Naive thymus-derived CD8-positive, alpha-beta T cell (primary cell): ENCODE measurements at places on chromosomes 12 and 14.

DNA sequence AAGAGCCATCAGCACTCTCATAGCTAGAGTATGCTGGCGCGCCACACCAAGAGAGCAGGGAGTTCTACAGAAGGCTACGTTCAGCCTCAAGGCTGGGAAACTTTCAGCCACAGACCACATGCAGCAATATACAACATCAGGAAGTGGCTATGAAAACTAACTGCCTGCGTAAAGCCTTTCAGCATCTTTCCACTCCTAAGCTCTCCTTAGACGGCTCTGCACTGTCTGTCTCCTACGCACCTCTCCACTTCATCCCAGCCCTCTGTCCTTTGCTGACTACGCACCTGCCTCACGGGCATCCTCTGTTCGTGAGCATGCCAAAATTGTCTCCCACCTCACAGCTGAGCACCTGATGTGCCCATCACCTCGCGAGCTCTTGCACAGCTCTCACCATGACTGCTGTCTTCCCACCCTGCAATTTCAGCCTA lies 9.7 kb downstream of the MPHOSPH9 start:
- DNase-seq, result peak; percentile 55

DNA sequence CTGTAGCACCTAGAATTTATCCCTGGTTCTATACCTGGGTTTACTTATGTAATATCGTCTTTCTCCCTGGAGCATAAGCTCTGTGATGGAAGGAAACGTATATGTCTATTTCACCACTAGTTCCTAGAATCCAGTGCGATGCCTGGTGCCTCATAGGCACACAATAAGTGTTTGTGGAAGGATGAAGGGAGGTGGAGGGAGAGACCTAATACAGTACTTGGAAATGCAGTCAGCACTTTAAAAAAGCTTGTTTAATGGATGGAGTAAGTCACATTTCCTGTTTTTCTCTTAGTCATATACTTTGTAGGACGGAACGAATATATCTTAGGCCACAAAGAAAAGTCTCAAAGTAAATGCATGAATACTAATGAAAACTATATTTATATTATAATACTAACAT lies 186.5 kb upstream of the HMGA2 start:
- DNase-seq, result no peak

GRCh38 chr12:118870551-118870950 lies 110.8 kb upstream of the SRRM4 start:
- no peak for DNase-seq

DNA sequence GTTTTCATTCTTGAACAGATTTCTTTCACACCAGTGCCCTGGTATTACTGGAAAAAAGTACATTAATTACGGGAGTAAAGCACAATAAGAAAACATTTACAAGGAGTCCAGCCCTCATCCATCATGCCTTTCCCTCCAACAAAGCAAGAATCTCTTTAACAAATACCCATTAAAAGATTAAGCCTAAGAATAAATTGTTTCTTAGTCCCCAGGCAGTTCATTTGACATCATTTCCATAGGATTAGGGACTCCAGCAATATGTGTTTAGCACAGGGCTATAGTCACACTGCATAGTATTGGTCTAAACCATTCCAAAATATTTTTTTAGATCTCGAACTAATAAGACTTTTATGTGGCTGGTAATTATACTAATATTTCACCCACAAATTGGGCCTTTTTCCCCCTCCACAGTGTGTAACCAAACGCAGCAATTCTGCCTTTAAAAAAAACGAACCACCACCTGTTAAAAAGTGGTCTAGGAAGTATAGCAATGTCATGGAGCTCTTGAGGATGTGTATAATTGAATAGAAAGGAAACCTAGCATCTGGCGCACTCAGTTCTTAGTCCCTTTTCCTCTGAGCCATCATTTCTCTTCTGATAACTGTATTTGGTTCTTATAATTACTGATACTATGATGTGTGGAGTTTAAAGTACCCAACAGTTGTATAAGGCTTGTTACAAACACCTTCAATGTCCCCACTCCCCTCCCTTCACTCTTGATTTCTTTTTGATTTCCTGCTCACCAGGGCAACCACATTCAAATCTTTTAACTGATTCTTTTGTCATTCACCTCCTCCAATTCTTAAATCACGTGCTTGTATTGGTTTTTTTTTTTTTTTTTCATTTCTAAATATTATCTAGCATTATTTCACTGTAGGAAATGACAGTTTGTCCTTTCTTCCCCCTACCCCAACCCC lies 138.7 kb downstream of the ETV6 start:
- no peak for DNase-seq

GRCh38 chr12:18578191-18578590 lies 159.6 kb downstream of the PLCZ1 start:
- DNase-seq, result no peak

- DNase-seq, result no peak
Observed at GRCh38 chr14:65192686-65193085, 90.4 kb upstream of the MAX start.

GRCh38 chr14:58072288-58073071 lies 79.5 kb downstream of the ARMH4 start:
- peak; percentile 19 for DNase-seq

DNA sequence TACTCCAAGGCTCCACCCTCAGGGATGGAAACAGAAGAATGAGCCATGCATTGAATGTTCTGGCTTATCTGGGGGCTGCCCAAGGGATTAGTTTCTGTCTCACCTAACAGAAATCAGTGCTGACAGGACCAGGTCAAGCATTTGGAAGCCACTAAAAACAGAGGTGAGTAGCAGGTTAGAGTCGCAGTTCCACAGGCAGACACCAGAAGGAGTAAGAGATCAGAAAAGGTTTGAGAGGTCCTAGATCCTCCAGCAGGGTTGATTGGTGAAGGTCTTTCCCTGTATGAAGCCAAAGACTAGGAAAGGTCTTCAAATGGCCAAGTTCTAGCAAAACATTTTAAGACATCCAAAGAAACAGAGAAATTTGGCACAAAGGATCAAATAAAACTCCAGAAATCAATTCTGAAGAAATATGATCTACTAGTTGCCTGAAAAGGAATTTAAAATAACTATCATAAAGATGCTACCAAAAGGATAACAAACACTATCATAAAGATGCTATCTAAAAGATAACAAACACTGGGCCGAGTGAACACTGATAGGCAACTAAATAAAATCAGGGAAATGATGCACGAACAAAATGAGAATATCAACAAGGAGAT lies 19.5 kb upstream of the TTC9 start:
- DNase-seq, result peak; percentile 40

- no peak for DNase-seq
Observed at GRCh38 chr14:20684662-20685456, 499 bp downstream of the RNASE4 start.

GRCh38 chr12:100453951-100454350 lies 19.7 kb upstream of the NR1H4 start:
- no peak for DNase-seq

DNA sequence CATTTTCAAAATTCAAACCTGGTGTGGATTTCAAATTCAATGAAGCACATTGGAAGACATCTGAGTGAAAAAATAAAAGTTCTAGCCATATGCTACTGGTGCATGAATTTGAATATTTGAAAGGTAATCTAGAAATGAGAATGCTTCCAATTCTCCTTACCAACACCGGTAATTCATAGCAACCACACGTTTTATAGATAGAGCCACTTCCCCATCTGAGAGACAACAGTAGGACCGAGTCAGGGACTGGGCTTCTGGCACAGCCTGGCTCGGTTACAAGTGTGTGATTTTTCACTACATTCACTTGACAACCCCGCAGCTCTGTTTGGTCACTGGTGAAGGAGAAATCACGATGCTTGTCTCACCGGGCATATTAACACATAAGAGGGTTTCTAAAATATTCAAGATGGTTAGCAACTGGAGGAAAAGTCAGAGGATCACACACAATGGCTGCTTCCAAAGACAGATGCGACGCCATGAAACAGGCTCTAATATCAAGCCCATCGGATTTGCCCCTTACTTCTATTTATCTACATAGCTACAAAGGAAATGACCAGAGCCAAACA lies 86.5 kb upstream of the FOXN3 start:
- no peak for DNase-seq

DNA sequence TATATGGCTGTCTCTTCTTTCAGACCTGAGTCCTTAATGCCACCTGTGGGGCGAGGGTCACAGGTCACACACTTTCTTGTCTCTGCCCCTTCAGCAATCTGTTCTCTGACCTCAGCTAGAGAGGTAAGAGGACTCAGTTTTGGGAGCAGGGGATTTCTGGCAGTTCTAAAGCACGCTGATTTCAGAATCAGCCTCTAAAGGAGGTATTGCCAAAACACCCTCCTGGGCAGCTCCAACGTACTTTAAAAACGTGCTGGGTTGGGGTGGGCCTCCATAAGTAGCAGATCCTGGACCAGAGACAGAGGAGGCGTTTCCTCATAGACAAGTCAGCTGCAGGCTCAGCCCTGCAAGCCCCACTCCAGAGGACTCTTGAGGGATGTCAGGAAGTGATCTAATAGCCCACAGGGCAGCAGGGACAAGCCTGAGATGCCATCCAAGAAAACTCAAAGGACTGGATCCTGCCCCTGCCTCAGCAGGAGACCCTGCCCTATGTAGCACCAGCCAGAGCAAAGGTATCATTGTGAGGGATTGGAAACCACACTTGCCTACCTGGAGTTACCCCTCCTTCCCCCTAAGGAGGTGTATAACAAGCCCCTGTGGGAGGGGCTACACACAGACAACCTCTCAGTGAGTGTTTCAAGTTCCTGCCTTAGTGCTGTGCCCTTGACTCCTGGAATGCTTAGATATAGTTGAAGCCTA lies 8.5 kb downstream of the CTDSP2 start:
- peak; percentile 33 for DNase-seq

- no peak for DNase-seq
Observed at GRCh38 chr12:52618216-52618615, at the start of gene KRT73. Gene KRT73 (minus strand): TSS chr12:52618559. CDS start chr12:52618524, 35 bp downstream.

GRCh38 chr14:85195872-85196477 lies 334.0 kb upstream of the FLRT2 start:
- DNase-seq, result no peak

GRCh38 chr12:45944771-45945170 lies 45.6 kb downstream of the SCAF11 start:
- no peak for DNase-seq

DNA sequence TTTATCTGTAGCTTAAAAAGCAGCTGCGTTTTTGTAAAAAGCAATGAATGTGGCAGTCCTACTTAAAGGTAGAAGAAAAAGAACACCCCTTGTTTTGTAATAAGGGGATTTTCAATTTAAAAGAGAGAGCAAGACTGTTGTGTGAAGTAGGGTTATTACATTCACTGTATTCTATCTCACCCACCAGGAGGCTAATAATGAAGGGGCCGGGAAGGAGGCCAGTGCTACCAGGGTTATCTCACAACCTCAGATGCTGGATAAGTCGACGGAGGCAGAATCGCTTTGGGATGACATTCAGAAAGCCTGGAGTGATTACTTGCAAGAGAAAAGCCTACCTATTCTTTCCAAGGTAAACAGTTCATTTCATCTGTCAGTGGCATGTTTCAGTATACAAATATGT lies 97.7 kb downstream of the RMST start:
- DNase-seq, result no peak

DNA sequence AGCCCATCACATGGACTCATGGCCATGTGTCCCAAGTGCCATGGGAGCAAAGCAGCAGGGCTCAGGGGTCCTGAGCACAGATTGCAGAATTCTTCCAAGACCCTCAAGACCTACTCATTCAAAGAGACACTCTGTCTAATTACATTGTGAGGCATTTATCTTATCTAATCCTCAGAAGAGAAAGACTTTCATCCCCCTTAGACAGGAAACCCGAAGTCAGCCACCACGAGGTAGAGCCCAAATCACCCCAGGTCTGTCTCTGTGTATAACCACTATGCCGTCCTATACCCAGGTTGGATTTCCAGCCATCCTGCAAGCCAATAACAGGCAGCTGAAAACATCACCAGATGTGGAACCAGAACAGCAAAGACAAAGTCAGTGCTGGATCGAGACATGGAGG lies 8.9 kb upstream of the BCL11B start:
- peak; percentile 20 for DNase-seq

DNA sequence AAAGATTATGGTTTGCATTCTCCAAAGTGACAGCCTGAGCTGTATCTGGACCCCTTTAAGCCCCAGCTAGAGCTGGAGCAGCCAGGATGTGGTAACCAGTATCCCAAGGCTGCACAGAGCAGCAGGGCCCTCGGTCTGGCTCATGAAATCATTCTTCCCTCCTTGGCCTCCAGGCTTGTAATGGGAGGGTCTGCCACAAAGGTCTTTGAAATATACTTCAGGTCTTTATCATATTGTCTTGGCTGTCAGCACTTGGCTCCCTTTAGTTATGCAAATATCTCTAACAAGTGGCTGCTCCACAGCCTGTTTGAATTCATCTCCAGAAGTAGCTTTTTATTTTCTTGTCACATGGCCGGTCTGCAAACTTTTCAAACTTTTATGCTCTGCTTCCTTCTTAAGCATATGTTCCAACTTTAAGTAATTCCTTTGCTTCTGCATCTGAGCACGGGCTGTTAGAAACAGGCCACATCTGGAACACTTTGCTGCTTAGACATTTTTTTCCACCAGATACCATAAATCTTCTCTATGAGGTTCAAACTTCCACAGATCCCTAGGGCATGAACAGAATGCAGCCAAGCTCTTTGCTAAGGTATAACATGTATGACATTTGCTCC lies 663.4 kb upstream of the MIS18BP1 start:
- DNase-seq, result no peak

- DNase-seq, result no peak
Observed at GRCh38 chr12:80935111-80935510, 2.6 kb downstream of the LIN7A start.

GRCh38 chr12:132710043-132710404 lies 618 bp upstream of the PGAM5 start:
- no peak for DNase-seq

DNA sequence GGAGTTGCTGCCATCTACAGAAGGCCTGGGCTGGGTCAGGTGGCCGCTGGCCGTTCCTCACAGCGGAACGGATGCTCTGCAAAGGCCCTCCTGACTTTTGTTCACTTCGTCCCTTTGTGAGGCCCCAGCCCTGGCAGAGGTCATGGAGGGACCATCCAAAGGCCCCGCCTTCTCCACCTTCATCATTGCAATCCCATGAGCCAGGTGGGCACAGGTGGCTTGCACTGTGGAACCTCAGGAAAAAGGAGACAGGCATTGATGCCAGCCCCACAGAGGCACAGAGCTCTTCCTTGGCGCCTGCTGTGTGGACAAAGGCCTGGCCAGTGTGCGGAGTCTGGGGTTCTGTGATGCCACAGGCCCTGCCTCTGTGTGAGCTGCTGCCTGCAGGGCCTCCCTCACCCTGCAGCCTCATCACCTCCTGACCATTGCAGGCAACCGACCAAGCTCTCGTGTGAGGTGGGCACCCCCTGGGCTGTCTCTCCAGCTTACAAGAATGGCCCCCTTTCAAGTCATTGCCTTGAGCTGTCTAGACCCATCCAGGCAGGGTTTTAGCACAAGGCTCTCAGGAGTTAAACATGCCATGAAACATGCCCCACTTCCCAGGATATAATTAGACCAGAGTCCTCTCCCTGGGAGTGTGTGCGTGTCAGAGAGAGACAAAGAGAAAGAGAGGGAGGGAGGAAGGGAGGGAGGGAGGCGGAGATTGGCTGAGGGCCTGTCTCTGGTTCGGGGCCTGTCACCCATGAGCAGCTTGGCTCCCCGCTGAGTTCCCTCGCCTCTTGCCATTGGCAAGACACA lies 19.3 kb downstream of the NFKBIA start:
- no peak for DNase-seq

GRCh38 chr12:23929906-23930305 lies 19.6 kb downstream of the SOX5 start:
- DNase-seq, result no peak

- no peak for DNase-seq
Observed at GRCh38 chr14:95679148-95679815, 6.9 kb upstream of the TCL1B start.

GRCh38 chr14:74217672-74218448 lies 21.4 kb upstream of the VSX2 start:
- DNase-seq, result peak; percentile 63

- no peak for DNase-seq
Observed at GRCh38 chr12:6120796-6121473, 3.5 kb downstream of the VWF start.
